ENCODE measurements at places on chromosomes 3 and 15.
A peak's percentile ranks its signal among the peaks of the same experiment; 100 is the strongest.

- no peaks in the 10 kb centered on the region for H3K4me1 ChIP-seq
- H3K36me3 ChIP-seq = no peaks in the 10 kb centered on the region
- no peaks in the 10 kb centered on the region for H3K27me3 ChIP-seq
- H3K4me3 ChIP-seq = no peak overlapping the region
- DNase-seq = no peak
- H3K27ac ChIP-seq = no peak overlapping the region
Measured at GRCh38 chr3:134869153-134869726, 74.2 kb downstream of the EPHB1 start.

GRCh38 chr3:150611666-150612065 lies 8.5 kb downstream of the SELENOT start:
- peaks cover 7% of the 10 kb centered on the region for H3K36me3 ChIP-seq
- no peak overlapping the region for H3K27ac ChIP-seq
- no peak for DNase-seq

DNA sequence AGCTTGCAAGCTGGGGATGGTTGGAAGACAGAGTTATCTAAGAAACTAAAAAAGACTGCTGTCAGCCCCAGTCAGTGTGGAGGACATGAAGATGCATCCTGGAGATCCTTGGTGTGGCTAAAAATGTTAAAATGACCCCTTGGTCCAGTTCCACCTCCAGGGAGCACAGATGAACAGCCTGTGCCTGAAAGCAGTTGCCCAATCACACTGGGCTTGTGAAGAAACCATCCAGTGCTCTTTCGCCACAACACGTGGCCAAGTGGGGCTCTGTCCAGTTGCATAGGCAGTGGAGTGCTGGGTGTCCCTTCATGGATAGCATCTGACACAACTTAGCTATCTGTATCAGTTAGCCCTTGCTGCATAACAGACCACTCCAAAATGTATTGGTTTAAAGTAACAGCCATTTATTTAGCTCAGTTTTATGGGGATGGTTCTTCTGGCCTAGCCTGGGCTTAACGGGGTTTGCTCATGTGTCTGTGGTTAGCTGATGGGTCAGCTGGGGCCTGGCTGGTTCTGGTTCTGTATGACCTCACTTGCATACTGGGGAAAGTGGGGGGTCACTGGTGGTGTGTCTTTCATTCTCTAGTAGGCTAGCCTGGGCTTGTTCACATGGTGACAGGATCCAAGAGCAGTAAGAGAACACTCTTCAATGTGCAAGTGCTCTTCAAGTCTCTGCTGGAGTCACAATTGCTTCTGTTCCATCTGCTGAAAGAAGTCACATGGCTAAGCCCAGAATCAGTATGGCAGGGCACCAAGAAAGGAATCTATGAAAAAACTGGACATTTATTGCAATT lies 226.2 kb downstream of the PDCD6IP start:
- no peaks in the 10 kb centered on the region for H3K27me3 ChIP-seq
- H3K27ac ChIP-seq = no peak overlapping the region
- no peaks in the 10 kb centered on the region for H3K36me3 ChIP-seq
- no peaks in the 10 kb centered on the region for H3K4me1 ChIP-seq
- DNase-seq = peak; percentile 75

DNA sequence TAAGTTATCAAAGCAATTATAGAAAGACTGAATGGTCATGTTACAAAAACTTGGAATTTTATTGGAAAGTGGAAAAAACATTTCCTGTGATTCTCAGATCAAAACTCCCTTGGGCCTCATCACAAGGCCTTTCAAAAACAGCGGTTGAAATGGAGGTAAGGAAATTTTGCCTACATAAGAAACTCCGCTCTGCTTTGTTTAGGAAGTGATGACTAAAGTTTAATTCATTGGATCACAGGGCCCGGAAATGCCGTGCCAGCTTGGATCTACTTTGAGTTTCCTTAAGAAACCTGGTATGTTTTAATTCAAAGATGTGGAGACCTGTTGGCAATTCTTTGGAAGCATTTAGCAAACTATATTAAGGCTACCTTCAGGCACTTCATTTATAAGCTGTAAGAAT lies 143.9 kb upstream of the MME start:
- no peak overlapping the region for H3K27ac ChIP-seq
- no peaks in the 10 kb centered on the region for H3K27me3 ChIP-seq
- H3K4me1 ChIP-seq = no peaks in the 10 kb centered on the region
- DNase-seq = no peak
